ENCODE measurements at places on chromosomes 2 and 18.

DNA sequence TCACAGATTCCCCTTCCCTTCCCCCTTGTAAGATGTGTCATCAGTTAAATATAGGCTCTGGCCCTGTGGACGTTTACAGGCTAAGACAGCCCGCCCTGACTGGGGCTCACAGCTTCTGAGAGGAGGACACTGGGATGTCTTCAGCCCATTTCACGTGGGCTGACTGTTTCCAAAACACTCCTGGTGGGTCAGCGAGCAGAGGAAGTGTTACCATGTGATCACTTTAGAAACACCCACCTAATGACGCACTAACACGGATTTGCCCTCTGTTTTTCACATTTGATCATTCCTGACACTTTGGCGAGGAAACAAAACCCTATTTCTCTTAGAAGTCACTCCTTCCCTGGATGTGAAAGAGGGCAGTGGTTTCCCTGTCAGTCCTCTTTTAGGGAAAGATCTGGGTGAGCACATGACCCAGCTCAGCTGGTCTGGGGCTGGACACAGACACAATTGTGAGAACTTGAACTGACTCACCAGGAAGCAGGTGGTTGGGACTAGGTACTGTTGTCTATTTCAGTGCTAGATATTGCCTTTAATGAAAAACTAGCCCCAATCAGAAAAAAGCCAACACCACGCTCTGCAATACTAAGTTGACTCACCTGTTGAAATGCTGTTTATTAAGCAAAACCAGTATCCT is 38.8 kb downstream of the BMP10 start:
- no peak for DNase-seq

GRCh38 chr18:54952026-54952425 is 7.2 kb downstream of the CCDC68 start:
- no peak for DNase-seq

GRCh38 chr18:79518028-79518682 is 122.4 kb downstream of the NFATC1 start:
- no peak for DNase-seq

GRCh38 chr2:86764661-86765309 is 25.9 kb downstream of the CD8A start:
- peak; percentile 45 for DNase-seq

- DNase-seq = no peak
Measured at GRCh38 chr2:65364986-65365733, 67.2 kb downstream of the SPRED2 start.

GRCh38 chr2:201008296-201008829 is 44.9 kb upstream of the ORC2 start:
- DNase-seq = no peak

DNA sequence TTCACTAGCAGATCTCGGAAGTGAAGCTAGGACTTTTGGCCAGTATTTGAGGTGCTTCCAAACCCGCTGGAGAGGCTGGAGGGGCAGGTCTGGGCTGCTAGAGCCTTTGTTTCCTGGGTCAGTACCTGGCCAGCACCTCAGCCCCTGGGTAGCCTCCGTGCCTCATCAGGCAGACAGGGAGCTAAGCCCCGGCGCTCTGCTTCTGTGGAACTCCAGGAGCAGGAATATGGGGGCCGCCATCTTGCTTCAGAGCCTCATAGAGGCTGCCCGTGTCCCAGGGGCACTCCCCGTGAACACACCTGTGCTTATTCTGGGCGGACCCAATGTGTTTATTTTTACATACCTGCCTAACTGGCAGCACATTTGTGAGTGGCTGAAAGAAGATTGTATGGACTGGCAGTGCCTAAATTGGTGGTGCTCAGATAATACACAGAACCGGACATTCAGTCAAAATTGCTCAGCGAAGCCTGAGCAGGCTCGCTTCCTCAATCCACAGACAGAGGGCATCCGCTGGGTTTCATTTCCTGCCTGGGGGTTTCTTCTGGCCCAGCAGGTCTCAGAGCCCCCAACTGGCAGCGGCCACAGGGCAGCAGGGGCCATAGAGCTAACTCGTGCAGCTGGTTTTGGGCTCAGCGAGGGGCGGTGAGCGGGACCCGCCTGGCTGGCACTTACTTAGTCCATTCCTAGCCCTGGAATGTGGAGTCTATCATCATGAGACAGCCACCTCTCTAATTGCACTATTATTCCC is 176.8 kb upstream of the ALKAL2 start:
- DNase-seq = no peak

DNA sequence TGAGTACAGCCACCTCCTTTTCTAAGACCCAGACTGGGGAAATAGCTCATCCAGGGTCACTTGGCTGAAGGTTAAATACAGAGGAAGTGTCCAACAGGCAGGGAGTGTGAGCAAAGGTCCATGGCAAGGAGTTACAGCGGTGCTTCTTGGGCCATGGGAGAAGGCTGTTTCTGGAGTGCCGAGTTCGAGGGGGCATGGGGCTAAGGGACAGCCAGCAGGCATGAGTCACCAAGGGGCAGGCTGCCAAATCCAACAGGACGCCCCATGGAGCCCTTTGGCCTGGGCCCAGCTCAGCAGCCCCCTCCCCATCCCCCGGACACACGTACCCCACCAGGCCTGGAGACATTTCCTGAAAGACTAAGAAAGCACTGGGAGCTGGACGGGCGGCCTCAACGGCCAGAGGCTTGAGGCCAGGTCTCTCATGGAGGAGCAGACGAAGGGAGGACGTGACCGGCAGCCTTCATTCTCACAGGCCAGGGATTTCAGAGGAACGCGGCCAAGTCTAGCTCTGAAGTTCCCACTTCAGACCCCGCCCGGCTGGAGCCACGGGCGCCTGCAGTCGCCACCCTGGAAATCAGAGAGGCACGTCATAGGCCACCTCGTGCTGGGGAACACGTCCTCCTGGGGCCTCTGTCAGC is 160.4 kb downstream of the SMAD7 start:
- DNase-seq = no peak

DNA sequence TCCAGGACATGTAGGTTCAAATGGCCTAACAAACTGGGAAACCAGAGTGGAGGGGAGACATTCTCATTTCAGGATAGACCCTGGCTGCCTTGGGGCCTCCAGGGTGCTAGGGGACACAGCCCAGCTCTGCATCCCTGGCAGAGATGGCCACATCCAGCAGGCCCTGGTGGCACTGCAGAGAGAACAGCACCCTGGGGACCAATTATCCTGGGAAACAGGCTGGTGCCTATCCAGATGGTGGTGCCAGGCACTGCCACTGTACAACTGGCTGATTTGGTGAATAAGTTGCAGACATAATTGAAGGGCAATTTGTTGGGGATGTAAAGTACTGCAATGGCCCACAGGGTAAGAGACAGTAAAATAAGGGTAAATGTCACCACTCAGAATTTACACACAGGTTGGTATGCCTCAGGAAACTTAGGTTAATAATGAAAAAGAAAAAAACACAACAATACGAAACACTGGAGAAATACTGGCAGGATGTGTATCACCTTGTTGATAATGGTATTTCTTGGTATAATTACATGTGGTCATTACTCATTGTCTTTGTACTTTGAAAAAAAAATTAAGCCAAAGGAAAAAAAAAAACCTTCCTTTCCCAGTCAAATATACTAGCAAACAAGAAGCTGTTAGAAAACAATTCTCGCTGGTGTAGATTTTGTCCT is 12.8 kb upstream of the SFTPB start:
- no peak for DNase-seq

DNA sequence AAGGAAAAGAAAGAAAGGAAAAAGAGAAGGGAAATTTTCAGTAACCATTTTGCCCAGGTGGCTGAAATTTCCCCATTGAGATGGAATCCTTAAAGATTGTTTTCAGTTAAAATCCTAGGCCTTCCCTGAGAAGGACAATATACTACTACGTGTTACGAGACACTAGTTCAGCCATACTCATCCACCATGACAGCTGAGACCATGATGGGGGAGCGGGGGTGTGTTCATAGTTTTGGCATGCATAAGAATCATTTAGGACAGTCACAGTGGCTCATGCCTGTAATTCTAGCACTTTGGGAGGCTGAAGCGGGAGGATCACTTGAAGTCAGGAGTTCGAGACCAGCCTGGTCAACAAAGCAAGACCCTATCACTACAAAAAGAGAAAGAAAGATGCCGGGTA is 28.0 kb downstream of the PLA2R1 start:
- no peak for DNase-seq

GRCh38 chr2:71277536-71278103 is 50.7 kb upstream of the PAIP2B start:
- DNase-seq = no peak

- no peak for DNase-seq
Measured at GRCh38 chr2:3780477-3781402, 77.4 kb downstream of the DCDC2C start.

- DNase-seq = no peak
Measured at GRCh38 chr2:98121149-98121548, 34.2 kb downstream of the VWA3B start.

- no peak for DNase-seq
Measured at GRCh38 chr2:240347373-240347940, 88.0 kb upstream of the GPC1 start.

DNA sequence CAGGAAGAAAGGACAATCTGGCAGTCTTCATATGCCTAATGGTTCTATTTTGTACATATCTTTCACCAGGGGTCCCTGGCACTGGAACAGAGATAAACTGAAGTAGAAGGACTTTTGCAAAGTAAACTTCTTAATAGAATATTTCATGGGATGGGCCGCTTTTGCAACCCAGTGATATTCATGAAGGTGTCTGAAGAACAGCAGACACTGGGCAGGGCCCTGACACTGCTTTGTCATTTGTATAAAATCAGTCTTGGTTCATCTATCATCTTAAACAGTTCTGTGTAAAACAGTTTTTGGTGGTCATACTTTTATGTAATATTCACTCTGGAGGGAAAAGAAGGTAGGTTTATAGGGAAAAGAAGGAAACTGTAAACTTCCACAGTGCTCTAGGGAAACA is 66.4 kb downstream of the TMEM200C start:
- no peak for DNase-seq

DNA sequence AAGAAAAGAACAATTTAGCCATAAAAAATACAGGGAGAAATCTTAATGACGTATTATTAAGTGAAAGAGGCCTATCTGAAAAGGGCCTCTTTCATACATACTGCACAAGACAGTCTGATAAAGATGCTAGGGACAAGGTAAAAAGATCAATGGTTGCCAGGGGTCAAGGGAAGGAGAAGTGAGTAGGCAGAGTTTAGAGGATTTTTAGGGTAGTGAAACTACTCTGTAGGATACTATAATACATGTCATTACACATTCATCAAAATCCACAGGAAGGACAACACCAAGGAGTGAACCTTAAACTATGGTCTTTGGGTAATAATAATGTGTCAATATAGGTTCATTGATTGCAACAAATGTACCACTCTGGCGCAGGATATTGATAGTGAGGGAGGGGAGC is 289.3 kb downstream of the FSIP2 start:
- no peak for DNase-seq

DNA sequence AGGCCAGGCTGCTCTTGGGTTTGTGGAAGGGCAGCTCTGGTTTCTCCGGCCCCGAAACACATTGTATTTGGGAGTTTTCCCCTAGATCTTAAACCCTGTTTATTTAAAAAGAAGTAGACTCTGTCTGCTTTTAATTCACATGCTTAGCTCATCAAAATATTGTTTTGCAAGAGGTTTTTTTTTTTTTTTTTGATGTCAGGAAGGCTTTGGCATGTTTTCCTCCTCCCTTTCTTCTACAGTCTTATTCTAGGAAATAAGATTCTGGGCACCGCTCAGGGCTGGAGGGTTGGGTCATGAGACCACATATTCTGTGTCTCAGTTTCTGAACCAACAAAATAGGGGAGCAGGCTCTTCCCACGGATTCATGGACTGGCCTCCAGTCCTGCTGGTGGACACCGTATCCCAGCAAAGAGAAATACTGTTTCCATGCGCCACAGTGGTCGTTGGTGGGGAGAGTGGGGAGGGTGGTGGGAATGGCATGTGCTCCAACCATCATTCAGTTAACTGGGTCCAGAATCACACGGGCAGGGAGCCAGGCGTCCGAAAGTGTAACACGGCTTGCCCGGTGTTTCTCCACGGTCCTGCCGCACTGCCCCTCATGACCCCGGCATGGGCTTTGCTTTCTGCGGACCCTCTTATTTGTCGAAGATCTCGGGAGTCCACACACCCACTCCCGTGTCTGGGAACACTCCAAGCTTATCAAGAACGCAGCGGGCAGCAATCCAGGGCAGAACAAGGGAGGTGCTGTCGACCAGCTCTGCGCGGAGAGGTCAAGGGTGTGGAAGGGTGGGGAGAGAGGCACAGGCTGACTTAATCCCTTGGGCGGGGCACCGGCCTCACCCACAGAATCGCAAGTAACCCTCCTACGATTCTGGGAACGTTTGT is 176.7 kb downstream of the GLI2 start:
- no peak for DNase-seq

DNA sequence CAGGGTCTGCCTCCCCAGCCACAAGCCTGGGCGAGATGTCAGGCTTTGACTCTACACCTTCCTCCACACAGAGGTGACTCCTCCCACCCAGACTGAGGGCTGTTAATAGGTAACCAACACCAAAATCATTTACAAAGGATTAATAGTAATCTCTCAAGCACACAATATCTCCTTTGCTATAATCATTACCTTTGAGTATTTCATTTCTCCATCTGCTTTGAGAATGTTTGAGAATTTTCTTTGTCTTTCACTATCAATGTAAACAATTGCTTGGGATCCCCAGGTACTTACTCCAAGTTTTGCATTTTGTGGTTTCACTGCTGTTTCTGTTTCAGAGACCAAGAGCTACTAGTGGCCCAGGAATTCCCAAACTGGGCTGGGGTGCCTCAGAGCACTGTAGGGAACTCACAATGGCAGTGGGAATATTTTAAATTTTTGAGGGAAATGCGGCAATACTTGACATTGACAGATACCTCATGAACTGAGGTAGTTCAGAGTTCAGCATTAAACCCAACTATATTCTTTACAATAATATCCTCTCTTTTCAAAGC is 166.4 kb upstream of the MGAT5 start:
- no peak for DNase-seq

DNA sequence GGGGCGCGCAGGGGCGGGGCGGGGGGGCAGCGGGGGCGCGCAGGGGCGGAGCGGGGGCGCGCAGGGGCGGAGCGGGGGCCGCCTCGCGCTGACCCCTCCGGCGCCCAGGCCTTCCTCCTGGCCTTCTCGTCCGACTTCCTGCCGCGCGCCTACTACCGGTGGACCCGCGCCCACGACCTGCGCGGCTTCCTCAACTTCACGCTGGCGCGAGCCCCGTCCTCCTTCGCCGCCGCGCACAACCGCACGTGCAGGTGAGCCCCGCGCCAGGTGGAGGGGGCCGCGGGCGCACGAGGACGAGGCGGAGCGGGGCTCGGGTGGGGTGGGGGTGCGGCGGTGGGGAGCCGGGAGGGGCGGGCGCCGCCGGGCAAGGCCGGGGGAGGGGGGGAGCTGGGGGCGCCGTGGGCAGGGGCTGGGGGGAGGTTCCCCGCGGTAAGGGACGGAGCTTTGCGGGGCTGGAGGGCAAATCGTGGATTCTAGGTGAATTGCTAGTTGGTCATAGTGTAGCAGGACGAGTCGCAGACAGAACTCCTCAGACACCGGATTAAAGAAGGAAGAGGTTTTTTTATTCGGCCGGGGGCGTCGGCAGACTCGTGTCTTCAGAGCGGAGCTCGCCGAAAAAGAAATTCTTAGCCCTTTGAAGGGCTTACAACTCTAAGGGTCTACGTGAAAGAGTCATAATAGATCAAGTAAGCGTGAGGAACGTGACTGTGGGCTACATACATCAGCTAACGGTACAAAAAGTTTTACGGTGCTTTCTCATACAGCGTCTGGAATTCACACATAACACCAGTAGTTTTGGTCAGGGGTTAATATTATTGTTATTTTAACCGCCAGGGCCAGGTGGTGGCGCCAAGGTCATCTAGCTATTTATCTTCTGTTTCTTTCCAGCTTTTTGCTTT is 29.9 kb downstream of the ANO7 start:
- no peak for DNase-seq

Data from cerebellar nuclear complex (tissue), 1 donor.